ENCODE measurements at places on chromosomes 3 and 15. TPM values are rescaled to one million over a fixed set of nuclear protein-coding genes. Genes with fewer than 3 reads are reported as not detected.
A peak's percentile ranks its signal among the peaks of the same experiment; 100 is the strongest.

- peak; percentile 42 for DNase-seq
Measured at GRCh38 chr15:70768257-70768883, 5.0 kb upstream of the UACA start.

- no peak for DNase-seq
Measured at GRCh38 chr15:62698646-62699045, 343.9 kb upstream of the TPM1 start.

GRK7 gene
- not detected for polyA plus RNA-seq

RNU5B-1 gene
- not detected for polyA plus RNA-seq

GRCh38 chr3:19331931-19332330 lies 183.6 kb downstream of the KCNH8 start:
- DNase-seq, result no peak

GRCh38 chr3:143063018-143063417 lies 56.6 kb upstream of the CHST2 start:
- DNase-seq, result no peak

DPH6 gene
- 18.2 TPM for polyA plus RNA-seq

GRCh38 chr3:52484680-52485461 lies 10.3 kb upstream of the STAB1 start:
- no peak for DNase-seq

- DNase-seq, result peak; percentile 57
Measured at GRCh38 chr15:101193806-101194545, 57.9 kb downstream of the CHSY1 start.

DNA sequence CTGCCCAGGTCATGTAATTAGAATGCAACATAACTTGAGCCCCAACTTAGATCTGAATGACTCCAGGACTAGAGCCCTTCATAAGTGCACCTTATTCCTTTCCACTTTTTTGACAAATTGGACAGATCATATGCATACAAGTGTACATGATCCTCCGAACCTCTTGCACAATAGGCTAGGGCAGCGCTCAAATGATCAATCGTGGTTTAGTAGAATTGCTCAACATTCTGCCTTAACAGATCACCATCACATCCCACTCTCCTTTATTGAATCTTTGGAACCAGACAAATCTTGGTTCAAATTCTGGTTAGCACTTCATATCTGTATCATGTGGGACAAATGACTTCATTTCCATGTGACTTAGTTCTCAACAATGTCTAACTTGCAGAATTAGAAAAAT lies 106.8 kb upstream of the CDIN1 start:
- DNase-seq, result no peak

GRCh38 chr3:34362910-34363309 lies 564.5 kb downstream of the PDCD6IP start:
- DNase-seq, result no peak

PPM1L gene
- polyA plus RNA-seq, result 5.8 TPM

GRCh38 chr15:78052001-78052401 lies 25.5 kb downstream of the TBC1D2B start:
- no peak for DNase-seq

OSTN gene
- polyA plus RNA-seq, result not detected

GRCh38 chr3:58029842-58030584 lies 21.8 kb downstream of the FLNB start:
- no peak for DNase-seq

- no peak for DNase-seq
Measured at GRCh38 chr3:61954097-61954540, 392.7 kb downstream of the PTPRG start.

GOLGA8R gene
- polyA plus RNA-seq, result 0.21 TPM

LRRIQ4 gene
- polyA plus RNA-seq, result not detected

ZDHHC23 gene
- polyA plus RNA-seq, result 0.28 TPM

GRCh38 chr3:183481582-183481981 lies 53.2 kb upstream of the MCF2L2 start:
- no peak for DNase-seq

DNA sequence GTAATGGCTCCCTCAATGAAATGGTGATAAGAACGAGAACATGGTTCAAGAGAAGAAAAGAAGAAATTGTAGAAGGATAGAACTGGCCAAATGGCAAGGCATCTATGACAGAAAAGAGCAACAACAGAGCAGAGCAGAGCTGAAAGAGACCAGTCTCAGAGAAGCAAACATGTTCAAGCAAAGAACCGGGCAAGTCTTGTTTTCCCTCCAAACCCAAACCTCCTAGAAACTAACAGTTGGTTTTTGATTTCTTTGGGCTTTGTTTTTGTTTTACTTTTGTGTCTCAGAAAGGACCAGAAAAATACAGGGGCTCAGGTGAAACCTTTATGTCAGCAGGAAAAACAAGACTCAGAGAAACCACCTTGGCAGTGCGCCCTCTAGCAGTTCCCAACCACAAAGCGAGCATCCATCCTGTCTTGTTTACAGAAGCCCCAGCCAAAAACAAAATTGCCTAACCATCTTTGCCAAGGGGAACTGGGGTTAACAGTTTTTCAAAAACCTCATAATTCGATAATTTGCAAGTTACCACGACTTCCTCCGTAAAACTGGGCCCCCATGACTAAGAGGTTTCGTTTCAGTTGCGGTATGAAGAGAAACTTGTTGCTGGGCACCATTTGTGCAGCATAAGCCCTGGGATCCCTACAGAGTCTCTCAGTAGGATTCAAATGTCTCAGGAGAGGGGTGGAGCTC lies 159.2 kb upstream of the SLC24A5 start:
- DNase-seq, result peak; percentile 64

- DNase-seq, result peak; percentile 15
Measured at GRCh38 chr3:169227911-169228310, 435.6 kb downstream of the MECOM start.

EXD1 gene
- not detected for polyA plus RNA-seq

EPHB3 gene
- polyA plus RNA-seq, result 0.80 TPM

GRCh38 chr3:6262010-6262409 lies 598.9 kb upstream of the GRM7 start:
- DNase-seq, result no peak

GRCh38 chr15:35736150-35736549 lies 190.2 kb upstream of the DPH6 start:
- no peak for DNase-seq

- no peak for DNase-seq
Measured at GRCh38 chr3:8575364-8576104, 69.1 kb downstream of the SSUH2 start.

- no peak for DNase-seq
Measured at GRCh38 chr3:56862352-56863062, 60.8 kb upstream of the ARHGEF3 start.

- no peak for DNase-seq
Measured at GRCh38 chr15:78444255-78444654, 6.2 kb downstream of the IREB2 start.

RLBP1 gene
- not detected for polyA plus RNA-seq

DNA sequence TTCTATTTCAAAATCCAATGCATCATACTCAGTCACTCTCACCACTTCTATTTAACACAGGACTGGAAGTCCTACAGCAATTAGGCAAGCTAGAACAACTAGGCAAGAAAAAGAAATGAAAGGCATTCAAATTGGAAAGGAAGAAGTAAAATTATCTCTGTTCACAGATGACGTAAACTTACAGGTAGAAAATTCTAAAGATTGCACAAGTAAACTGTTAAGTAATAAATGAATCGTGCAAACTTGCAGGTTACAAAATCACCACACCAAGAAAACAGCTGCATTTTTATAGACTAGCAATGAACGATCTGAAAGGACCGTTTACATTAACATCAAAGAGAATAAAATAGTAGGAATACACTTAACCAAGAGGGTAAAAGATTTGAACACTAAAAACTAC lies 36.2 kb downstream of the CHST2 start:
- DNase-seq, result no peak
